ENCODE measurements at places on chromosomes 5 and 9. TPM values are rescaled to one million over a fixed set of nuclear protein-coding genes. Genes with fewer than 3 reads are reported as not detected.

The IL9 gene
- not detected for total RNA-seq

The LHX6 gene
- 1.2 TPM for total RNA-seq

The JAKMIP2 gene
- 1.3 TPM for total RNA-seq

The PCDHB4 gene
- 0.17 TPM for total RNA-seq

The C8G gene
- total RNA-seq: 11.9 TPM

The CDX1 gene
- total RNA-seq: 299 TPM

The SAXO1 gene
- total RNA-seq: not detected

The GAS1 gene
- total RNA-seq: 2.4 TPM

The OR1N1 gene
- total RNA-seq: not detected

The GRIN3A gene
- 0.45 TPM for total RNA-seq

The TMC1 gene
- total RNA-seq: 0.29 TPM

The NUTM2F gene
- total RNA-seq: not detected

The PAX5 gene
- 0.08 TPM for total RNA-seq

The CARD19 gene
- total RNA-seq: 56.3 TPM

The ENTREP1 gene
- 1.7 TPM for total RNA-seq

The PPIC gene
- total RNA-seq: 33.7 TPM
